ENCODE measurements at places on chromosomes 4 and X.

DNA sequence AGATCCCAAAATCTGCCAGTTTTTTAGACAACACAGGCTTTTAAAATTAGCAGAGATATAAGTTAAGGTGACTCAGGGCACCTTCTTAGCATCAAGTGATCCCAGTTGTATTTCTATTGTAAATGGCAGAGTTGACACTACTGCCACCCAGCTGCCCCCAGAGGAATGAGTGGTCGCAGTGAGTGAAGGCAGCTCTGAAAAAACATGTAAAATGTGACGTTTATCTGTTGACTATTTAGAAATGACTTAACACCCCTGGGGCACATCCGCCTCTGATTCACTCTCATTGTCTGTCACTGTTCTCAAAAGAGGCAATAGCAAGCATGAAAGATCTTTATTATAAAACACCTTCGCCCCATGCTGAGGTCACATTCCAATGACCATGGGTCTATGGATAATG lies 592.4 kb downstream of the ACTRT1 start:
- no peak for DNase-seq

DNA sequence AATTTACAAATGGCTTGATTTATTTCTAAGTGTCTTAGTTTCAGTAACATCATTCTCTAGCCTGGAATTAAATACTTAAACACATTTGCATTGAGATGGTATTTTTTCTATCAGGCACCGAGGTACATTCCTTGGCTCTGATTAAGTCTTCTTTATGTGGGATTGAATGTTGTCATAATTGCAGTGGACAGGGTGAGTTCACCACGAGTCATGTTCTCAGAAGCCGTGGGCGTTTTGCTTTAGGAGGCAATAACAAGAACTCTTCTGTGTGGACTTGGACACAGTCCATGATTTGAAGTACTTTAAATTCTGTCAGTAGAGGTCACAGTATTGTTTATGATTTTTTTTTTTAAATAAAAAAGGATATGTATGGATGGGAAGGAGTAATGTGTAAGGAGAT lies 57.1 kb upstream of the EFHC2 start:
- peak; percentile 91 for DNase-seq

- no peak for DNase-seq
These were observed 145.3 kb downstream of the DTHD1 start for GRCh38 chr4:36426741-36427140.

DNA sequence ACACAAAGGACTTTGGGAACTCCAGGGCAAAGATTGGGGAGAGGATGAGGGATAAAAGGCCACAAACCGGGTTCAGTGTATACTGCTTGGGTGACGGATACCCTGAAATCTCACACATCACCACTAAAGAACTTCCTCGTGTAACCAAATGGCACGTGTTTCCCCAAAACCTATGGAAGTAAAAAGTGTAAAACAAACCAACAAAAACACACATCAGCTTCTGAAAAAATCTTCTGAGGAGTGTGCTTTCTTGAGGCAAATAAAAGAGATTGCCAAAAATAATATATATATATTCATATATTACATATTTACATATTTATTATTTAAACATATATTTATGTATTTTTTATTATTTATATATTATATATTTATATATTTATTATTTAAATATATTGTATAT lies 3.9 kb downstream of the P2RY8 start:
- no peak for DNase-seq

GRCh38 chrX:71302461-71303213 lies 1.1 kb downstream of the ITGB1BP2 start:
- DNase-seq, result peak; percentile 16

DNA sequence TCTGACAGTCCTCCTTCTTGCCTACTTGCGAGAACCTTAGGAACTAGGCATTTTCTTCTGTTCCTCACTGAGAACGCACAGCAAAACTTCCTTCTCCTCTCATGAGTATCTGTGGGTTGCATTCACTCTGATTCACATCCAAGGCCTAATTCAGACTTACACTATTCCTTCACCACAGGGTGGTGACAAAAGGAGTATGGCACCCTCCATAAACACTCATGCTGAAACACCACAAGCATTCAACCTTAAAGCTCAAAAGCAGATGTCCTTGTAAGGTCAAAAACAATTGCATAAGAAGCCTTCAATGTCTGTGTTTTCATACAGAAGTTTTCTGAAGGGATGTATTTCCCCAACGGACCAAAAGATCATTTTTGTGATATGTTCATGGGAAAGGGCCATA lies 147.3 kb downstream of the CORIN start:
- no peak for DNase-seq

GRCh38 chr4:78372355-78372988 lies 179.1 kb upstream of the ANXA3 start:
- DNase-seq, result no peak

GRCh38 chr4:54662901-54663585 lies 5.3 kb downstream of the KIT start:
- peak; percentile 27 for DNase-seq

GRCh38 chrX:45711231-45711630 lies 510.6 kb upstream of the DIPK2B start:
- DNase-seq, result peak; percentile 90

DNA sequence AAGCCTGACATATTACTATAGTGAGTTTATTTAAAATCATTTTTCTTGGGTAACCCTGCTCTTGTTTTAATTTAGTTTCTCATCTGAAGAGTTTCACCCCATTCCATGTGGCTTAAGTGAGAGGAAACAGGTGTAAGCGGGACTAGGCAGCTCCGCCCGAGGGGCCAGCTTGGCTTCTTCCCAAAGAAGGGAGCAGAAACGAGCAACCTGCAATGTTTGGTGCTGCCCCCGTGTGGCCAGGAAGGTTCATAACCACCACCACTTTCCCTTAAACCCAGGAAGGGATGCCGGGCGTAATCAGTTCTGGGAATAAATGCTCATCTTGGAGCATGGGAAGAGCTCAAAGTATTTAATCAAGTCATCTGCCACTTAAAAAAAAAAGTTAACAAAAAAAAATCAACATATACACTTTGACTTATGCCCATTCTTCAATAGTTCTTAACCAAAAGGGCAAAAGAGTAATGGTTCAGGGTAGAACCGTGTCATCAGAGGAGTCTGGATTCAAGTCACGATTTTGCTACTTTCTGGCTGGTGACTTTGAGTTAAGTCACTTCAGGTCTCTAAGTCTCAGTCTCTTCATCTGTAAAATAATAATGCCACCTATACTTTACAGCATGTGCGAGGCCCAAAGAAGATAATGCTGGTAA lies 147.9 kb downstream of the NSUN7 start:
- DNase-seq, result peak; percentile 64

DNA sequence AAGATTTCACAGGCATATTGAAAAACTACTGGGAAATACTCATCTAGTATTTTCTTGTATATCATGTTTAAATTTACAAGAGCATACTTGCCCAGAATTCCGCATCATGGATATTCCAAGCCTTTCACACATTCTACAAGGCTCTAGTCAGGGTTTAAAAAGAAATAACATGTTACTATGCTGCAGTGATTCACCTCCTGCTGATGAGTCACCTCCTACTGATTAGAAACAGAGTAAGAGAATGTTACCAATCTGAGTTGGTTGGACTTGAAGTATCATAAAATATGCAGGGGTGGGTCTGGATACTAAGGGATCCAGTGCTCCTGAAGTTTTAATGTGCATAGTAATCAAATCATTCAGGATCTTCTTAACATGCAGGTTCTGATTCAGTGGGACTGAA lies 192.0 kb upstream of the ANK2 start:
- DNase-seq, result peak; percentile 96

DNA sequence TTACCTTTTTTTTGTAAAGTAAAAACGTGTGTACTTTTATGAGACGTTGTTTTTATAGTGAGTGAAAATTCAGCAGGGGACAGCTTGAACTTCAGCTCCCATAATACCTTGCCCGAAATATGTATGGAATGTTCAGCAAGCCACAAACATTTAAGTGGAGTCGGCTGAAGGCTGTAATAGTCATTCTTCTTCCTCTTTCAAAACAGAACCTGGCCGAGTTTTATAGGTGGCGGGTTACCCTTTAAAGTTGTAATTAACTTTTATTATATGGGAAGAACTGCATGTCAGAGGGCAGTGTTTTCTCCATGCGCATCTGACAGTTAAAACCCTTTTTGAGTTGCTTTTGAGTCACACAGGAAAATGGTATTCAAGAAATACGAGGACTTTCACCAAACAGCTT lies 50.7 kb downstream of the CLDN34 start:
- DNase-seq, result peak; percentile 84

- DNase-seq, result peak; percentile 56
These were observed 48.4 kb upstream of the SLC7A3 start for GRCh38 chrX:70979136-70979762.

GRCh38 chr4:98661371-98662054 lies 3.1 kb upstream of the TSPAN5 start:
- DNase-seq, result no peak

GRCh38 chrX:8254401-8254800 lies 83.3 kb upstream of the VCX2 start:
- DNase-seq, result no peak

GRCh38 chr4:144547678-144548298 lies 98.2 kb upstream of the HHIP start:
- no peak for DNase-seq

DNA sequence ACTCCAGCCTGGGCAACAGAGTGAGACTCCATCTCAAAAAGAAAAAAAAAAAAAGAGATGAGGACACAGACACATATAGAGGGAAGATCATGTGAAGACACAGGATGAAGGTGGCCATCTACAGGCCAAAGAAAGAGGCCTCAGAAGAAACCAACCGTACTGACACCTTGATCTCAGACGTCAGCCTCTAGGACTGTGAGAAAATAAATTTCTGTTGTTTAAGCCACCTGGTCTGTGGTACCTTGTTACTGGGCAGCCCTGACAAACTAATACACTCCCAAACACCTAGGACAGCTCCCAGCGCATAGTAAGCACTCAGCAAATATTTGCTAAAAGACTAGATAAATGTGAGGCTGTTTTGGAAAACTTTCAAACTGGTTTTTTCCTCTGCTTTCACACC lies 59.2 kb upstream of the SMIM10 start:
- no peak for DNase-seq

- no peak for DNase-seq
These were observed 42.5 kb downstream of the BEX3 start for GRCh38 chrX:103418811-103419340.

DNA sequence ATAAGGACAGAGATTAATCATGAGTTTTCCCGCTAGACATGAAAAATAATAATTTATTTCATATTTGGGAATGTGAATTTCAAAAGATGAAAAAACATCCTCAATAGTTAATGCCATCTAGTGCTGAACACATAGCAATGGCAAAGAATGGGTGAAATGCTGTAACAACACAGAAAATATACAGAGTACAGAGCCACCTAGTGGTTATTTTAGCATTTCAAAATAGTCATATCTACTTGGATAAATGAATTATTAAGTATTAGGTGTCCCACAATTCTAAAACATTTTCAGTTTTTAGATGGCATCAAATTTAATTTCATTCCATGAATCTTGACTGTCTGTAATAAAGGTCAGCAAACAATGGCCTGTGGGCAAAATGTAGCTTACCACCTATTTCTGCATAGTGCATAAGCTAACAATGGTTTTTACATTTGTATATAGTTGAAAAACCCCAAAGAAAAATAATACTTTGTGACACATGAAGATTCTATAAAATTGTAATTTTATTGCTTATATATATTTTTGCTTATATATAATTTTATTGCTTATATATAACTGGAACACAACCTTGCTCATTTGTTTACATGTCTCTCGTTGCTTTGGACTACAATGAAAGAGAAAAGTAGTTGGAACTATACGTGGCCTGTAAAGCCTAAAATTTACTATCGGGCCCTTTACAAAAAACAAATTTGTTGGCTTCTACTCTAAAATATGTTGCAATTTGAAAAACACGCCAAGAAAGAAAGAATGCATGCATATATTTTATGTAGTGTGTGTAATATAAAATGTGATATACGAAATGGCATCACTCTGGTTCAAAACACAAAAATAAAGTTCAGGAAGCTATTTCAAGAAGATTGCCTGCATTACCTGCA lies 99.1 kb upstream of the FAM47C start:
- peak; percentile 6 for DNase-seq

- DNase-seq, result no peak
These were observed 96.9 kb upstream of the MID1IP1 start for GRCh38 chrX:38704146-38704882.

- peak; percentile 41 for DNase-seq
These were observed 1398.4 kb downstream of the ARAP2 start for GRCh38 chr4:34845926-34846325.

DNA sequence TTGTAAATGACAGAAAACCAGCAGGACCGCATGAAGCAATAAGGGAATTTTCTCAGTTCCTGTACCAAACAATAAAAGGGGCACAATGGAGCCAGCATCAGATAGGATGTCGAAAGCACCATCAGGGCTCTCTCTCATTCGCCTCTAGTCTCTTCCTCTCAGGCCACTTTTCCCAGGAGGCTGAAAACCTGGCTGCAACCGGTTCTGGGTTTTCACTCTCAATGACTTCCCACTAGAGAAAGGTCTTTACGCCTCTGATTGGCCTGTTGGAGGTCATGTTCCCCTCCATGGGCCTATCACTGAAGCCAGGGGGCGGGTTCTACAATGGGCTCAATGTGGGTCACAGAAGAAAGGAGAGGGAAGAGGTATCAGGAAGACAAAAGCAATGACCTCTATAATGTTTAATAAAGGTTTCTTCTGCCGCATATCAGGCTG lies 29.3 kb downstream of the ZNF827 start:
- peak; percentile 12 for DNase-seq

DNA sequence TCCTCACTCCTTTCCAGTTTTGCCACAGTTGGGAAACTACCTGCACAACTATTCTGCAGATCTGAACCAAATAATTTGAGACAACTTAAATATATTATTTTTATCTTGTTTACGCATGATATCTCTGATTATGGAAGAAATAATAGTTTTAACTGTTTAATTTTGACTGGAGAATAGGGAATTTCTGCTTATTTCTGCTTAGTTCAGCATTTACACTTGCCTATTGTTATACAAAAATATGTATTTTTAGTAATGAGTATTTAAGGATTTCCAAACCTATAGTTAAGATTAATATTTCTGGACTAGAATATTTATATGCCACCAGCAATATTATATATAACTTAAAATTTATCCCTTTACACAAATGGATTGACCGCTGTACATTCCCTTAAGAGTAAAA lies 125.5 kb downstream of the NWD2 start:
- no peak for DNase-seq

All from fibroblast of skin of right biceps (primary cell).